SK-N-SH treated with all-trans-retinoic acid at 6 μM for 48 hours (cell line): ENCODE measurements at places on chromosomes 3 and 15.

DNA sequence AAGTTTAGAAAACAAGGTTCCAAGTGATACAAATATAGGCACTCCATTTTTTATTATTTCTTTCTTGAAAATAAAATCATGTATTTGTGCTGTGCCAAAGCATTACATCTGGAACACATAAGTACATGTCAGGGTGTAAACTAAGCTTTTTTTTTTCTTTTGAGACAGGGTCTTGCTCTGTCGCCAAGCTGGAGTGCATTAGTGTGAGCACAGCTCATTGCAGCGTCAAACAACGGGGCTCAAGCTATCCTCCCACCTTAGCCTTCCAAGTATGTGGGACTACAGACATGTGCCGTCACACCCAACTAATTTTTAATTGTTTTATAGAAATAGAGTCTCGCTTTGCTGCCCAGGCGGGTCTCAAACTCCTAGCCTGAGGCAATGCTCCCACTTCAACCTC is 9.0 kb downstream of the SPATA12 start:
- ATAC-seq: no peak

DNA sequence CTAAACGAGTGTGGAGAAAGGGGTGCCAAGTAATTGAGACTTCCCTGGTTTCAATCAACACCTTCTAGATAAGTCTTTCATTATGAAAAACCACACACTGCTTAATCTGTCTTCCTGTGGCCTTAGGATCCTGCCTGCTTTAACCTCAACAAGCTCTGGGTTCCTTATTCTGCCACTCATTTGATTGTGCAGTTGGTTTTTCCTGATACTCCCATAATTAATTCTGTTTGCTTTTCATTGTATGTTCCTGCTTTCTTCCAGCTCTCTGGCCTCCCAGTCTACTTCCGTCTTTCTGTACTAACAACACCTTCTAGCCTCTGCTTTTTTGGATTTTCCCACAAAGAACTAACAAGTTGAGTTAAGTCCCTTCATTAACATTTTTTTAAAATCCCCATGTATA is 20.2 kb upstream of the GCNT3 start:
- no peak for ATAC-seq

DNA sequence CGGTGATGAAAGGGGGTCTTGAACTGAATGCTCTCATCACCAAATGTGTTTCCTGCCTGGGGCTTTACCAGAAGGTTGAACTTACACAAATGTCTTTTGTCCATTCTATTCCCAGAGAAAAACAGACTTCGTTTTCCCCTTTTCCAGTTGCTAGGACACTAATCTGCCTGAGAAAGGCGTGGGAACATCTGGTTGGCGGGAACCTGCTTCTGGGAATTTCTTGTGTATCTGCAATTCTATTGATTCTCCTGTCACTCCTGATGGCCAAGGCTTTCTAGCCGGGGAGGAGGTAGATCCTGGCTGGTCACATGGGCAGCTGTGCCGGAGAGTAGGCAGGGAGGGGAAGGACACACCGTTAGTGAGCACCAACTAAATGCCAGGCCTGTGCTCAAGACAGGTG is 31.1 kb upstream of the CCDC174 start:
- no peak for ATAC-seq

DNA sequence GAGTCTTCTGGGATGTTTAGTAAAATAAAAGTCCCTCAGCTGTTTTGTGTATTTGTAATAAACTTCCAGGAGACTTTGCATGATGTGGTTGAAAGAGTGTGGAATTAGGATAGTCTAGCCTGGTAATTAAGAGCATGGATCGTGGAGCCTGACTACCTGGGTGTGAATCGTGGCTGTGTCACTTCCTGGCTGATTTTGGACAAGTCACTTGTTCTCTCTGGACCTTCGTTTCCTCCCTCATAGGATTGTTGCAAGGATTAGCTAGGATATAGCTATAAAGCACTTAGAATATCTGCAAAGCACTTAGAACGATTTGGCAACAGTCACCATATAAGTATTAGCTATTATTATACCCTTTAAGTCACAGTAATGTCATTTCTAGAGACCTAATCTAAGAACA is 40.2 kb downstream of the SLMAP start:
- no peak for ATAC-seq

DNA sequence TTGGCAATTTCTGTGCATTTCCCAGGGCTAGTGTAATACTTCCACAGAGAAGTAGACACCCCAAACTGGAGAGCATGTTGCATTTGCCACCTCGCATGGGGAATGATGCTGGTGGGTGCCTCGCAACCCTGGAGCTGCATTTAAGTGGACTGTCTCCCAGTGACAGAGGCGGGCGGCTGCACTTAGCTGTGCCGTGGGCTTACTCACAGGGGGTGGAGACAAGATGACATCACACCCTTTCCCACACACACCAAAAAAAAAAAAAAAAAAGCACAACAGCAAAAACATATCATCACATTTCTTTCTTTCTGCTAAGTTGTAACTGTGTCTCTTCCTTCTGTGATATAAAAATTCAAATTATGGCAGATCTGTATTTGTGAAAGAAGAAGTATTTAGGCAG is at the start of gene ABI3BP:
ABI3BP (minus strand) TSS at position 113 of the 400 bp plus-strand sequence; CDS start at position 76, 37 bp downstream.
- peak; percentile 97 for ATAC-seq

DNA sequence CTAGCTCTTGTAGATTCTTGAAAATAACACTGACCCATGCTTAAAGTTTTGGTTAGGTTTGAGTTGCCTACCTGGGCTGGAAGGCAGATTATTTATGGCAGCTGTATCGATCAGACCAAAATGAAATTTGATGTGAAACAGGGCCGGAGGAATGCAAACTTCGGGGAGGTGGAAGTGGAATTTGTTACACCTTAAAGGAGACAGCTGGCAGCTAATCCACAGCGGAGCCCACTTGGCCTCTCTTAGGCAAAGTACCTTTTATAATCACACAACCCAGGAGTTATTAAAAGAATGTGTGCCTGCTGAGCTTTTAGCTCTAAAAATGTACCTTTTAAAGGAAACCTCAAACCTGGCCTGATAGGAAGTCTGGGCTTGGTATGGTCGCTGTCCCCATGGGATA is 250.9 kb upstream of the TPM1 start:
- no peak for ATAC-seq

DNA sequence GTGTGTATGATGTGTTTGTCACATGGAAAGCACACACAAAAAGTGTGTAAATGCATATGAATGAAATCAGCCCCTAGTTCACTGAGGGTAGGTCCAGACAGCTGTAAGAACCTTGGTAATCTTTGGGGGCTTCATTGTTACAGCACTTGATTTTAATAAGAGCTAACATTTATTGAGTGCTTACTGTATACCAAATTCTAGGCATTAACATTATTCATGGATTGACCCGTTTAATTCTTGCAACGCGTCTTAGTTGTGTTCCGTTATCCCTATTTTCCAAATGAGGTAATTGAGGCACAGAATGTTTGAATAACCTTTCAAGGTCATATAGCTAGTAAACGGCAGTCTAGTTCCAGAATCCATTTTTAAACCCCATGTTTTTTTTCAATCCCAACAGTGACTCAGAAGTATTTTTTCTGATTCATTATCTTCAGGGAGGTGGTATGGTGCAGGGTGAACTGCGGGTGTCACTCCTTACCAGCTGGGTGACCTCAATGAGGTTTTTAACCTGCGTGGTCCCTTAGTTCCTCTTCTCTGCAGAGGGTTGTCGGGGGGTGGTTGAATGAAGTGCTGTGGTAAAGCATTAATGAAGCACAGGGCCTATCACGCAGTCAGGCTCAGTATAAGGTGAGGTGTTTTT is 14.2 kb downstream of the RAB8B start:
- ATAC-seq: no peak

DNA sequence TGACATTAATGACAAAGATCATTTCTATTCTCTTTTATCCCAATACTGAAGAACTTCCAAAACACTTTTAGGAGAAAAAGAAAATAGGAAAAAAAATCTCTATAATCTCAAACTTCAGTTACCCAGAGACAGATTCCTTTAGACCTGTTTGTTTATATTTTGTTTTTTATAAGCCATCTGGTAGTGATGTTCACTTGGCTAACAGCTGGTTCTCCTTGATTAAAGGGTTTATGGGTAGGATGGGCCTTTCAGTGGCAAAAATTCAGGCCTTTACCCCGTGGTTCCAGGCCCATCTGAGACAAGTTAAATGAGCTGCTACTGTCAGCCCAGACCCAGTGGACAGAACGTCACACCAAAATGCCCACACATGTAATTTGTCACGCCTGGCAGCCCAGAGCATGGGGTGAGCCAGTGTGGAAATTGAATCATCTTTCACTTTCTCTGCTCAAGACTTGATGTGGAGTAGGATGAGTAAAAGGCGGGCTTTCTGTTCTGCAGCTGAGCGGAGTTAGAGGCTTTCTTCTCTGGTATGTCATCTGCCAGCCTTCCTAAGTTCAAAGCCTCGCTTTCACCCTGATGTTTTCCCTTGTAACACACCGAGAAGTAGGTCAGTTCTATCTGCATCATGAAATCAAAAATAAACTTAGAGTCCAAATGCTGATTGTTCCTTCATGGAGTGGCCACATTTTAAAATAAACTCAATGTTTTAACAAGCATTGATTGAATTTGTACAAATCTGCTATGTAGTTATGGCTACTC is 62.5 kb upstream of the SKOR1 start:
- no peak for ATAC-seq

- ATAC-seq: peak; percentile 75
Observed at GRCh38 chr3:36461597-36461996, 81.3 kb downstream of the STAC start.

DNA sequence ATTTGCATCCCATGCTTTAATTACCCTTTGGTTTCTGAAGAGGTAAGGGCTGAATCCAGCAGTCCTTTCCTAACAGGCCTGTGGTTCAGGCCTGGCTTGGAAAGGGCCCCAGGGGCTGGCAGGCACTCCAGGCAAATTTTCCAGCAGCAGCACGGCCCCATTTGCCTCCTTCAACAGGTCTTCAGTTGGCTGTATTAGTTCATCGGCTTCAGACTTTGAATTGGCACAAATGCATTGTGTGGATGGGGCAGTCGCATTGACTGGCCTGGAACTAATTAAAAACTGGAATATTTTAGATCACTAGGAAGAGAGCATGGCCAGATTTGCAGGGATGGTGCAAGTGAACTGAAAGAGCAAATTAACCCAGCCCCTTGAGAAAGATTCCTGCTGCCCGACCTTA is 207.8 kb upstream of the MCTP2 start:
- ATAC-seq: peak; percentile 33; the same call in 2 of the 3 replicates

DNA sequence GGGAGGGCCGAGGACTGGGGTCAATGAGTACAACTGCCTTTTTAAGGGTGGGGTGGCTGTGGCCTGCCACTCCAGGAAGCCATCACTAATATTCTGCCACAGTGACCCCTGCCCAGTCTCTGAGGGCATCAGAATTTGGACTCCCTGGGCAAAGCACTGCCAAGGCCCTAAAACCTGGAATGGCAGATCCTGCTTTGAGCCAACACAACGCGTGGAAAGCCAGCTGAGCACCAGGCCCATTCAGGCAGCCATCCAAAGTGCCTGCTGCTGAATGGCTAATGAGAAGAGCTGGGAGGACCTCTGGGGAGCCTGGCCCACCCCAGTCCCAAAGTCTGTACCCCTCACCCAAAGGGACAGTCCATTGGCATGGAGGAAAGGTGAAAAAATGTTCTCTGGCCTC is 5.0 kb downstream of the TWF2 start:
- ATAC-seq: no peak

DNA sequence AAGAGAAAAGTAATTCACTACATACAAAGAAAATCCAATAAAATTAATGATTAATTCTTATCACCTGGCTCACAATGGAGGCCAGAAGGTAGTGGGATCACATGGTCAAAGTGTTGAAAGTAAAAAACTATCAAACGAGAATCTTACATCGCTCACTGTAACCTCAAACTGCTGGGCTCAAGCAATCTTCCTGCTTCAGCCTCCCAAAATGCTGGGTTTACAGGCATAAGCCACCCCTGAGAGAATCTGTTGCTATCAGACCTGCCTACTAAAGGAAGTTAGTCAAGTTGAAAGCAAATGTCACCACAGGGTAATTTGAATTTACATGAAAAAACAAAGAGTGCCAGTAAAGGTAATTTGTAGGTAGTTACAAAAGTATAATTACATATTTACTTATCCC is 103.3 kb downstream of the PCCB start:
- no peak for ATAC-seq
